ENCODE measurements at places on chromosomes 3 and 15. TPM values are rescaled to one million over a fixed set of nuclear protein-coding genes. Genes with fewer than 3 reads are reported as not detected.

GRCh38 chr3:197949191-197949777 is 706 bp upstream of the RPL35A start:
- peak overlapping the region; percentile 94 for H3K27ac ChIP-seq
- no peak overlapping the region for H3K4me3 ChIP-seq
- no peaks in the 10 kb centered on the region for H3K27me3 ChIP-seq
- DNase-seq = no peak
- peaks cover 30% of the 10 kb centered on the region for H3K4me1 ChIP-seq

GRCh38 chr3:124620600-124621063 is 109.6 kb upstream of the UMPS start:
- DNase-seq = peak; percentile 91
- H3K27me3 ChIP-seq = no peaks in the 10 kb centered on the region
- peak overlapping the region; percentile 69 for H3K27ac ChIP-seq
- H3K4me1 ChIP-seq = peaks cover 14% of the 10 kb centered on the region
- H3K36me3 ChIP-seq = no peaks in the 10 kb centered on the region
- H3K4me3 ChIP-seq = no peak overlapping the region

DNA sequence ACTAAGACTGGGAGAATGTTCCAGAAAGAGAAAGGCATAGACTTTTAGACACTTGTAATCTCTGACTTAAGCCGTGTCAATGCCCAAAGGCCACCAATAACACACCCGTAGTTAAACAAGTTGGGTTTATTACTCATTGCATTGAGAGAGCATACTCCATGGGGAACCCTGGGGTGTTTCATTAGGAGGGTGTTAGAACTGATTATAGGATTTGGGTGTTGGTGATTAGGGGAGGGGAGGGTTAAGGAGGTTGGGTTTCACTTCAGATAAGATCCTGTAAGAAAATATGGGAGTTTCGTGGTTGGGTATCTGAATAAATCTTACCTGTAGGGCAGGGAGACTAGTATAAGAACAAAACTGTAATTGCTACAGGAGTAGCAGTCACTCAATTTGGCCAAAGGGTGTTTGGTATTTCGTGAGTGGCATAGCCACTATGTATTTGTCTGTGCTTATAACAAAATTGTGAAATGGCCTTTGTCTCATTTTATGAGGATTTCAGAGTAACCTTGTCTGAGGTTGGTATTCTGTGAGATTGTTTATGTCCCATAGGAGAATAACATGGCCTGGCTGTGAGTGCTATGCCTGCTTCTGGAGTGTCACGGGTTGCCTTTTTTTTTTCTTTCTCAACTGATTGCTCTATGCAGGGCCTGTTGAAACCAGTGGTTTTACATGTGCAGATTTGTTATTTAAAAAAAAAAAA is 2.9 kb downstream of the HACD3 start:
- H3K36me3 ChIP-seq = no peaks in the 10 kb centered on the region
- no peaks in the 10 kb centered on the region for H3K27me3 ChIP-seq

GRCh38 chr3:109115451-109115850 is 2.5 kb downstream of the MORC1 start:
- no peaks in the 10 kb centered on the region for H3K4me1 ChIP-seq
- no peaks in the 10 kb centered on the region for H3K36me3 ChIP-seq
- H3K27me3 ChIP-seq = no peaks in the 10 kb centered on the region
- H3K27ac ChIP-seq = no peak overlapping the region

GRCh38 chr3:40097131-40098117 is 212.1 kb upstream of the EIF1B start:
- no peak overlapping the region for H3K4me3 ChIP-seq
- no peaks in the 10 kb centered on the region for H3K4me1 ChIP-seq
- no peaks in the 10 kb centered on the region for H3K36me3 ChIP-seq
- no peak for DNase-seq
- H3K27me3 ChIP-seq = no peaks in the 10 kb centered on the region

- no peak for DNase-seq
- no peak overlapping the region for H3K4me3 ChIP-seq
These were observed 5.6 kb downstream of the NEIL1 start for GRCh38 chr15:75352186-75353080.

- H3K27ac ChIP-seq = no peak overlapping the region
- H3K36me3 ChIP-seq = no peaks in the 10 kb centered on the region
- H3K27me3 ChIP-seq = no peaks in the 10 kb centered on the region
These were observed 7.0 kb downstream of the HDGFL3 start for GRCh38 chr15:83200589-83200988.

DNA sequence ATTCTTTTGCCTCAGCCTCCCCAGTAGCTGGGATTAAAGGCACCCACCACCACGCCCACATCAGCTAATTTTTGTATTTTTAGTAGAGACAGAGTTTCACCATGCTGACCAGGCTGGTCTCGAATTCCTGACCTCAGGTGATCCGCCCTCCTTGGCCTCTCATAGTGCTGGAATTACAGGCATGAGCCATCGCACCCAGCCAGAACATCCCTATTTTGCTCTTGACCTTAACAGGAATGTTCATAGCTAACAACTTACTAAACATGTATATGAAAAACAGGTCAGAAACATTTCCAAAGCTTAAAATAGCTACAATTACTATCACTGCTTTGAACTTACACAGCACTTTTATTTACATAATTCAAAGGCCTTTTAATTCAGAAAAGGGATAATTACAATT is 33.7 kb downstream of the UQCC5 start:
- peaks cover 12% of the 10 kb centered on the region for H3K4me1 ChIP-seq
- H3K27ac ChIP-seq = no peak overlapping the region
- H3K27me3 ChIP-seq = no peaks in the 10 kb centered on the region
- H3K36me3 ChIP-seq = no peaks in the 10 kb centered on the region
- H3K4me3 ChIP-seq = no peak overlapping the region

DNA sequence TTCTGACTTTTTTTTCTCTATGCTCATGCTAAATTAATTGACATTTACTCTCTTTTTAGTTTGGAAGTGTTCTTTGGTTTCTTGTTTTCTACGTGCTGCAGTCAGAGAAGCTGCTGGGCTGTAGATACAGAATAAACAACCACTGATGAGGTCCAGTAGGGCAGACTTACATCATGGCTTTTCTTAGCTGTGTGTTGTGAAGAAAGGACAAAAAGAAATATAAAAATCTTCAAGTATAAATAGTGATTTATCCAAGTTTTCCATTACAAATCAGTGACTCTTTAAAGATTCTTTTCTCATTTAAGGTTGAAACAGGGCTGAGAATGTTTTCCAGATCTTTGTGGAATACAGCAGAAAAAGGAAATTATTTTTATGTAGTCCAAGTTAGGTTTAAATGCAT is 122.2 kb downstream of the CMSS1 start:
- DNase-seq = no peak
- no peaks in the 10 kb centered on the region for H3K36me3 ChIP-seq
- peaks cover 21% of the 10 kb centered on the region for H3K4me1 ChIP-seq
- H3K27me3 ChIP-seq = no peaks in the 10 kb centered on the region
- no peak overlapping the region for H3K4me3 ChIP-seq

DNA sequence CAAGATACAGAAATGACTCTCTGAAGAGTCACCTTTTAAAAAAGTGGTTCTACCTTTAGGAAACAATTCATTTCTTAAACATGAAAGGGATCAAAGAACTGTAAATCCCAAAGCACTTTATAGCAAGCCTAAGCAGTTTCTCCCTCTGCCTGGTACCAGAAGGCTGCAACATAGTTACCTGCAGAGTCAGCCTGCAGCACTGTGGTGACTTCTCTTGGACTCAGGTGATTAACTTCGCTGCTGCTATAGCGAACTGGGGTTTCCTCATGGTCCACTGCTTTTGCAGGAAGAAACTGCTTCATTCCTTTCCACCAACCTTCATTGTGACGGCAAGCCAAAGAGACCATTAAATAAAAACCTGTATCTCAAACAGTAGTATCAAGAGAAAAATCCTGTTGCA is 37.3 kb downstream of the ST3GAL6 start:
- H3K36me3 ChIP-seq = peaks cover 8% of the 10 kb centered on the region
- no peaks in the 10 kb centered on the region for H3K27me3 ChIP-seq
- DNase-seq = no peak
- no peaks in the 10 kb centered on the region for H3K4me1 ChIP-seq
- no peak overlapping the region for H3K4me3 ChIP-seq

DNA sequence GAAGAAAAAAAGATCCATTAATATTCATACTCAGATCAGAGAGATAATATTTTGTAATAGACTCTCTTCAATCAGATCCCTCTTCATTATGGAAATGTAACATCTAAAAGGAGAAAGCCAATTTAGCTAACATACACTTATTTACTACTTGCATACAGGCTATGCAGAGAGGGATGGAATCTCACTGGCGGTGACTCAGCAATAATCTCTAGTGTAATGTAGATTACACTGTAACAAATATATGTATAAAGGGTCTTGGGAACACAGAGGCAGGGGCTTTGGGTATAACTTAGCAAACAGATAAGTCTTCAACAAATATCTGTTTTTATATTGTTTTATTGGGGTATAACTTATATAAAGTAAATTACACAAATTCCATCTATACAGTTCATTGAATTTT is 69.6 kb downstream of the CGNL1 start:
- no peak overlapping the region for H3K4me3 ChIP-seq
- no peaks in the 10 kb centered on the region for H3K27me3 ChIP-seq
- H3K36me3 ChIP-seq = no peaks in the 10 kb centered on the region

DNA sequence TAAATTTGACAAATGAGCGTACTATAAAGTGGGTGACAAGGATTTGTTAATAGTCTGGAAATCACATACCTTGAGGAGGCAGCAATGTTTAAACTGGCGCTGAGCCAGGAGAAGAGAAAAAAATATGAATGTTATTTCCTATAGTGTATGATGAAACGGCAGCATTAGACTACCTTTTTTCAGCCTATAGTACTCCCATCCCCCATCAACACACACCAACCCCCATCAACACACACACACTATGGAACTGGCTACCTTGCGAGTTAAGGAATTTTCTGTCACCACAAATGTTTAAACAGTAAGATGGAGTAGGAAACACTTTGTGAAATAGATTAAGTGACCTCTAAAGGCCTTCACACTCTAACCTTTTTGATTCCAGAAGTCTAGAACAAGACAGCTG is 46.8 kb upstream of the ZCWPW2 start:
- no peaks in the 10 kb centered on the region for H3K27me3 ChIP-seq
- H3K4me1 ChIP-seq = no peaks in the 10 kb centered on the region
- H3K27ac ChIP-seq = no peak overlapping the region
- H3K36me3 ChIP-seq = no peaks in the 10 kb centered on the region
- DNase-seq = no peak
- no peak overlapping the region for H3K4me3 ChIP-seq

- H3K4me3 ChIP-seq = no peak overlapping the region
- no peaks in the 10 kb centered on the region for H3K4me1 ChIP-seq
- no peaks in the 10 kb centered on the region for H3K27me3 ChIP-seq
- H3K27ac ChIP-seq = no peak overlapping the region
These were observed 154.5 kb downstream of the FOXP1 start for GRCh38 chr3:71428841-71429596.

- peak; percentile 26 for DNase-seq
- H3K27me3 ChIP-seq = no peaks in the 10 kb centered on the region
- H3K36me3 ChIP-seq = no peaks in the 10 kb centered on the region
- no peak overlapping the region for H3K4me3 ChIP-seq
These were observed 28.8 kb upstream of the HDAC11 start for GRCh38 chr3:13451301-13451673.

- no peak overlapping the region for H3K27ac ChIP-seq
- H3K27me3 ChIP-seq = no peaks in the 10 kb centered on the region
- DNase-seq = peak; percentile 64
These were observed 24.6 kb upstream of the DMXL2 start for GRCh38 chr15:51647128-51647562.

- H3K4me1 ChIP-seq = no peaks in the 10 kb centered on the region
- H3K27me3 ChIP-seq = no peaks in the 10 kb centered on the region
- no peak overlapping the region for H3K27ac ChIP-seq
- no peaks in the 10 kb centered on the region for H3K36me3 ChIP-seq
- no peak overlapping the region for H3K4me3 ChIP-seq
These were observed 96.9 kb downstream of the RORA start for GRCh38 chr15:61132211-61132610.

DNA sequence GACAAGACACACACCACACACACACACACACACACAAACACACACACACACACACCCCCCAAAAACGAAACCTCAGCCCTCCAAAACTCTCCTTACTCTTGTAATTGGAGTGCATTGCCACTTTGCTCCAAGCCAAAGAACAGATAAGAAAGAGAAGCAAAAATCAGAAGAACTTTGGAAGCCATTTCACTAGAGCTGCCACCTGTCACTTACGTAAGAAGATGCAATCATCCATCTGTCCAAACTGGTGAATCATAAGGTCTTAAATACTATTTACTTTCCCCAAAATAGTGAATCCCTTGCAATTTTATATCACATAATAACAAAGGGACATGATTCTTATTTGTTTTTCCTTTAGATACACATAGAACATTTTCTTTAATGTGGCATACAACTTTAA is 285.4 kb downstream of the ZBTB20 start:
- no peaks in the 10 kb centered on the region for H3K27me3 ChIP-seq
- no peak overlapping the region for H3K4me3 ChIP-seq
- no peak for DNase-seq

DNA sequence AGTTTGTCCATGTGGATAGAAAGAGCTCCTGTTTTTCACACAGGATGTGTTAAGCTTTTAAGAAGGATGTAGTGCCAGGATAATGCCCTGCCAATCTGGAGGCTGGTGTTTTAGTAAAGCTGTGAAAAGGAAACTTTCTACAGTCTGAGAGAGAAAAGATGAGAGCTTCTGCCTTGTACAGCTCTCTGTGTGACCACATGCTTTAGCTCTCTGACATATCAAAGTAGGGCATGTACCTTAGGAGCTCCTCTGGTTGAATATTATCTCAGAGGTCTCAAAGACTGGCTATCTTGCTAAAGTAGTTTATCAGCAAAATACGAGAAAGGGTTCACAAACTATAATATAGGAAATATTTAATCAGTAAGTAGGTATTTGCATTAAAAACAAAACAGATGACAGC is 30.4 kb downstream of the CDIN1 start:
- H3K27ac ChIP-seq = no peak overlapping the region
- no peak overlapping the region for H3K4me3 ChIP-seq
- H3K4me1 ChIP-seq = peaks cover 4% of the 10 kb centered on the region
- DNase-seq = no peak

GRCh38 chr3:35383216-35383615 is 256.1 kb upstream of the ARPP21 start:
- no peaks in the 10 kb centered on the region for H3K4me1 ChIP-seq
- no peak overlapping the region for H3K4me3 ChIP-seq
- DNase-seq = no peak
- H3K36me3 ChIP-seq = no peaks in the 10 kb centered on the region
- no peak overlapping the region for H3K27ac ChIP-seq

The GOLGA8R gene
- 1.1 TPM for polyA plus RNA-seq

The MUSTN1 gene
- 79.3 TPM for polyA plus RNA-seq

The TEX55 gene
- polyA plus RNA-seq = not detected

The PLSCR2 gene
- not detected for polyA plus RNA-seq

The IL17RE gene
- polyA plus RNA-seq = 0.51 TPM

The TMEM266 gene
- 2.5 TPM for polyA plus RNA-seq

The CEMIP gene
- 0.10 TPM for polyA plus RNA-seq

The THBS1 gene
- 62.7 TPM for polyA plus RNA-seq

The TMCO5A gene
- polyA plus RNA-seq = not detected

The STAC gene
- 5.3 TPM for polyA plus RNA-seq

The CX3CR1 gene
- polyA plus RNA-seq = 0.16 TPM

The SELENOT gene
- polyA plus RNA-seq = 25.6 TPM

The BNC1 gene
- polyA plus RNA-seq = 0.03 TPM

The SKIC8 gene
- polyA plus RNA-seq = 51.3 TPM
